ENCODE measurements at places on chromosomes 11 and 22.

DNA sequence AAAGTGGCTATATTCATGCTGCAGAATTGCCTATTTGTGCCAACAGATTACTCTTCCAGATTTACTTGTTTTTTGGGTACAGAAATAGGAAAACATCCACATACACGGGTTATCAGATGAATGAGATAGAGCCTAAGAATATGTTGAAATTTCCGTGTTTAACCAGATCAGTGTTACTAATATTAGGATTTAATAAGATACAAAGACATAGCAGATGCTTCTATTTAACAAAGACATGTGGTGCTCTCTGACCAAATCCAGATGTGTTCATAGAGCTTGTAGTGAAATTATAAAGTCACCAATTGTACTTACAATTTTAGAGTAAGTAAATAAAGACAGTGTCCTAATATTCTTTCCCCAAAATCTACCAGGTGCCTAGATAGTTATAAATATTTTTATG lies 208.0 kb downstream of the CASP12 start:
- DNase-seq = no peak

DNA sequence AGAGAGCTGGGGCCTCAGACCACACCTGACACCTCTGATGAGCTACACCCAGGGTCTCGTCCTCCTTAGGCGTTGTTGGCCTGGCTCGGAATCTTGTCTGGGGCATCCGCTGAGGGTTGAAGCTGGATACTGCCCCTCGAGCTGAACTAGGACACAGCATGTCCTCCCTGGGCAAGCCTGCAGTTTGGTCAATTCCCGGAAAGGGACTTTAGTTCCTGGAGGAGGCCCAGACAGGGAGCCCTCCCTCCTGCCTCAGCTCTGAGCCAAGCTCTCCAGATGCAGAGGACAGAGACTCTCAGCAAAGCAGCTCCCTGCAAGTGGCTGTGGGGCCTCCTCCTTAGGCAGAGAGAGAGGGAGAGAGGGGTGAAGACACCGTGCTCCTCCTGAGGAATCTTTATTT lies 4.9 kb downstream of the APOL3 start:
- no peak for DNase-seq

- DNase-seq = no peak
These were observed 125.7 kb downstream of the DYNC2H1 start for GRCh38 chr11:103234974-103235373.

DNA sequence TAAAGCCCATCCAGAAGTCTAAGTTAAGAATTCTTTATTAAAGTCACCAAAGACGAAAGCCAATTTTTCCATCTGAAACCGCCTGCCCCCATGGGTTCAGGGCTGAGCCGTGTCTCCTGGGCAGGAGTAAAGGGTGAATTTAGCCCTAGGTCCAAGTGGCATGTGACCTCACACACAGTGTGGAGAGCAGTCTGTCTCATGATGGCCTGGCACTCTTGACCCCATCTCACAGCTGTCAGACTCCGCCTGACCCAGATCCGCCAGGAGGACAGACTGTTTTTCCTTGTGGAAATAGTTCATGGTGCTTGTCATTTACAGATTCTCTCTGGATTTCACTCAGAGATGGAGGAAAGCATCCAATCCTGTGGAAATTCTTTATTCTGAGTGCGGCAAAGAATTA lies 109.7 kb downstream of the GALNT18 start:
- DNase-seq = no peak

- DNase-seq = peak; percentile 37
These were observed 40.1 kb upstream of the CLMP start for GRCh38 chr11:123235117-123235655.

- DNase-seq = peak; percentile 73
These were observed 17.3 kb upstream of the SLC29A2 start for GRCh38 chr11:66388780-66389386.

DNA sequence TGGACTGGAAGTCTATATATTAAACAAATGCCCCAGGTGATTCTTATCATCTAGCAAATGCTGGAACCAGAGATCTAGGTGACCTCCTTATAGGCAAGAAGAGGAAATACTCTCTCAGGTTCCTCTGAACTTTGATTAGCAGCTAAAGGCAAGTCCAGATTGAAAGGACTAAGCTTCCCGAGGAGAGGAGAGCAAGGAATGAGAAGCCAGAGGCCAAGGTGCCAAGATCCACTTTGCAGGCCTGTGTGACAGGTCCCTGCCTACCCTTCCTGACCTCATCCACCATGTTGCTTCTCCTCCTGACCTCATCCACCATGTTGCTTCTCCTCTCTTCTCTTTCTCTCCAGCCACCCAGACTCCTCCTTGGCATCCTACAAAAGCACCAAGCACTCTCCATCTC lies 173.2 kb downstream of the LARGE1 start:
- DNase-seq = no peak

GRCh38 chr11:2892215-2892966 lies 6.8 kb upstream of the CDKN1C start:
- peak; percentile 67 for DNase-seq

GRCh38 chr11:1520663-1521267 lies 34.2 kb upstream of the MOB2 start:
- no peak for DNase-seq

DNA sequence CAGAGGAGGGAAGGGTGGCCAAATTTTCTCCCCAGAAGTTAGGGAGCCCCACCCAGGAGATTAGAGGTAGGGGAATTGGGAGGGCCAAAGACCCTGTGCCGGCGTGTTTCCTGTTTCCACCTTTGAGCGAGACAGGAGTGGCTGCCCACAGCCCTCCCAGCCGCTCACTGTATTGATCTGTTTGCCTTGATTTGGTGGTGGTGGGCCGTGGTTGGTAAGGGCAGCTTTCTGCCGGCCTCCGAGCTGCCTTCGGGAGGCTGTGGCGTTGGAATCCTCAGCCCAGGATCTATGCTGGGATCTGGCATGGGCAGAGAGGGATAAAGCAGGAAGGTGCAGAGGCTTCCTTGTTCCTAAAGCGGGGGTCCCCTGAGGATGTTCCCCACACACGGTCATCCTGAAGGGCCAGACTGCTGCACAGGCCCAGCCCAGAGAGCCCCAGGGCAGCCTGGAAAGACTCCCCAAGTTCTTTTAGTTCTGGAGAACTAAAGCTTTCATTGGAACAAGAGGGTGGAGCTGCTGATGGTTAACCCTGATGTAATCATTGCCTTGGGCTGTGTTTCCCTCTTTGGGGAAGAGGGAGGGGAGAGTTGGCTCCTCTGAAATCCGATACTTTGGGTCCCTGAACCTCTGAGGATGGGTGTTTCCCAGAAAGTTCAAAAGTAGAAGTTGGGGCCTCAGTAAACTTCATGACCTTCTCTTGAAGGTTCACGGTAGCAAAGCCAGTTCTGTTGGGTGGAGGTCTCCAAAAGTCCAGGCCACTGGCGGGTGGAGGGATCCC lies 7.2 kb downstream of the FAM83F start:
- no peak for DNase-seq

DNA sequence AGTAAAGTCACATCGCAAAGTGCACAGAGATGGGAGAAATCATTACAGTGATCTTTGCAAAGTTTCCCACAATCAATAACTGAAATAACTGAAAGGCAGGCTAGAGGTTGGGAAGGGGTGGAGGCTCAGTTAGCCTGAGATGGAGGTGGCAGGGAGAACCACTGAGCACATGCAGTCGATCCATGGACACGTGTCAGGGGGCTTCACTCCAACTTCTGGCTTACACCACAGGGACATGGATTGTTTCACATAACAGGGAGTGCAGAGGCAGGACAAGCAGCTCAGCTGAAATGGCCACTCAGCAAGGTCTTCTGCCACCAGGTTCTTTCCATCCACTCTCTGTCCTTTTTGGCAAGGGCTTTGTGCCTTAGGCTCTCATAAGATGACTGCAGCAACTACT lies 35.1 kb upstream of the MICAL2 start:
- DNase-seq = no peak

- no peak for DNase-seq
These were observed 484.7 kb upstream of the CNTN5 start for GRCh38 chr11:98536023-98536422.

DNA sequence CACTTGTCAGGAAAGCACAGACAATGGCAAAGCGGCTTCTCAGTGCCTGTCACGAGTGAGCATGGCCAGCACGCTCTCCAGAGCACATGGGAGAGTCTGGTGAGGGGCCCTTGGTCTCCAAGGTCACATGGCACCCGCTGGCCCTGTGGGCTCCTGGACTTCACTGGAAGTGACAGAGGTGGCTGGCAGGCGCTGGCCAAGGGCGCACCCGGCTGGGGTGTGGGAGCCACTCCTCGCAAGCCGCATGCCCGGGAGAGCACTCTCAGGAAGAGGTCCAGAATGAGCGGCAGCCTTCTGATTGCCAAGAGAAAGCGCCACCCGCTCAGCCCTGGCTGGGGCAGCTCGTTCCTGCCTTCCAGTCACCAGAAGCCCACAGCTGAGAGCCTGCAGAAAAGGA lies 17.1 kb upstream of the MOB2 start:
- no peak for DNase-seq

GRCh38 chr11:7252683-7253213 lies 1.0 kb downstream of the SYT9 start:
- no peak for DNase-seq
